B cell (primary cell): ENCODE measurements at places on chromosomes 5 and 9.

DNA sequence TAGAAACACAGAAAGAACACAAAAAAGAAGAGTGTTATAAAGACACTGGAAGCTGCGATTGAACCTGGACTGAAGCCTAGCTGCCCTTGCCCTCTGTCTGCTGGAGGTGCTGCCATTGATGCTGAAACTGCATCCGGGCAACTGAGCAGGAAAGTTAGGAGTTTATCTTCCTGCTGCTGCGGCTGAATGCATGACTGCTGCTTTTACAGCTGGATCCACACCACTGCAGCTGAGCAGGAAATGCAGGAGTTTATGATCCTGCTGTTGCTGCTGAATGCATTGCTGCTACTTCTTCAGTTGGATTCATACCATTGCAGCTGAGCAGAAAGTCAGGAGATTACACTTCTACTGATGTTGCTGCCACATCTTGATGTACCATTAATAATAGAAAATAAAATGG lies 21.8 kb upstream of the JAKMIP2 start:
- DNase-seq = no peak

DNA sequence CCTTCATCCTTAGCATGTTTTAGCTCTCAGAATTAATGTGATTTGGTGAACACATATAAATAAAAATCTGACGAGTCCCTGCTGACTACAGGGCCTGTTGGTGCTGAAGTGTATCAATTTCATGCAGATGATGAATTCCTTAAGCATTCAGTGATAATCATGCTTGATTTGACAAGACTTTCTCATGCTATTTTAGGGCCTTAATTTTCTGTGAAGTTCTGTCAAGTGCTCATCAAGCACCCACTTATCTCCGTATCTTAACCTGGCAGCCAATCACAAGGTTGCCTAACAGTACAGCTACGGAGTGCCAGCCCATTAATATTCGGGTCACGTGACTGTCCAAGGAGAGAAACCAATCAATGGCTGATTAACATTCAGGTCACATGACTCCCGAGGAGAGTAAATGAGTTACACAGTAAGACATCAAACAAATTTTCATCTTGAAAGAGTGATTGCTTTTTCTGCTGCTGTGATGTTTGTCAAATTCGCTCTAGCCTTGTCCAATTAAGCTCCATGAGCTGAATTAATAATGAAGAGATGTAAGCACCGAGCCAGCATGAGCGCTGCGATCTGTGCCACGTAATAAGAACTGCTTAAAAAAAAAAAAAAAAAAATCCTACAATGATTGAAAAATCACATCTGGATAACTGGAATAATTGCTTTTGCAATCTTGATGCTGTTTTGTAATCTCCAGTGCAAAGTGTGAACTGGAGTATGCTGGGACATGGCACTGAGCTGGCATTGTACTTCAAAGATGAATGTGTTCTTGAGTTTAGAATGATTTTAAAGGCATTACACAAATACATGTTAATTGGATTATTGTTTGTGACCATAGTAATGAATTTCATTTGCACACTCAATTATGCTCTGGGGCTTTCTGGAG lies 104.3 kb upstream of the SPATA31D4 start:
- DNase-seq = no peak

DNA sequence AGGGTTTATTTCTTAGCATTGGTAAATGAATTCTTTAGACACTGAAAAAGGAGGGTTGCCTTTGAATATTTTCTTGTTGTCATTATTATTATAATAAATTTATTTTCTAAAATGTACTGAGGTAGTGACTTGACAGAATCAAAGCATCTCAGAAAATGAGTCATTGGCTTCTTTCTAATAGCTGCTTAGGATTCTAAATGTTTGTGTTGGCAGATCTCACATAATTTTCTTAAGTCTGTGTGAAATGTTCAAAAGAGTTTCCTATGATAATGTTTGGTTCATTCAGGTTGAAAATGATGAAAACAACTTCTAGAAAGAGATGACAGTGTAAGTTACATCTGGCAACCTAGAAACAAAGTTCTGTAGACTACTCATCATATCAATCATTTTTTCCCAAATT lies 69.7 kb downstream of the SH3GL2 start:
- no peak for DNase-seq

DNA sequence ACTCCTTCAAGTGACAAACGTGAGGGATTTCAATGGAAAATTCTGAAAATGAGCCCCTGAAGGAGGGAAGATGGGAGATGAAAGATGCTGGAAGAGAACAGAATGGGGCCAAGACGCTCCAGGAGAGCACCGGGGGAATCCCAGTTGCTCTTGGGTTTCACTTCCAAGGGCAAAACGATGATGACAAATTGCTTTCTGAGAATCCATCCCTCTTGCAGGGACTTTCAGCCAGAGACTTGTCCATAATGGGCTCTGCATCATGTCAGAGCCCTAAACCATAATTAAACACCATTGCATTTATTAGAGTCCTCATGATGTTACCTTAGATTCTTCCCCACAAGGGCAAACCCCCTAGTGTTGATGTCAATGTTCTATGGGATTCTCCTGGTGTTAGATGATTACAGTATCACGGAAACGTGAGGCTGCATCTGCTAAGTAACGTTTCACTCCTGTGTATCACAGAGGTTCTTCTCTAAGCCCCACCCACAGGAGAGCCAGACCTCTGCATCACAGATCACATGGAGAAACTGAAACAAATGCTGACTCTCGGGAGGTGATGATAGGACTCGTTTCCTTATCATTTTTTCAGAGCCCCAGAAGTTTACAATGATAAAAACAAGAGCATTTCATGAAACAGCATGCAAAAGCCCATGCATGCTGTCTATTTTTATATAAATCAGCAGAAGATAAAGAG lies 114.4 kb downstream of the TENT4A start:
- DNase-seq = peak; percentile 30

DNA sequence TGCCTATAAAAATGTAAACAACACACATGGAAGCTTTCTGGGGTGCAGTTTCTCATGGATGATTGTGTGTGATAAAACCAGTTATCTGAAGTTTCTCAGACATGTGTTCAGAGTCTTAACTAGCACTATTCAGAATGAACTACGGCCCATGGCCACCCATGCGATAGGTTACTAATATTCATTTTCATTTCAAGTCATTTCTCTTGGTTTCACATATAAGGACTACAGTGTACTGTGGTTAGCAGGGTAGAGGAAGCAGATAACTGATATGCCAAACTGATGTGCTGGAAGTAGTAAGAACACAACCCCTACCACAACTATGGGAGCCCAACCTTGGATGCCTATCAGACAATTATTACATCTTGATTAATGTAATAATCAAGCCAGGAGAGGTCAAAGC lies 372.1 kb downstream of the DTWD2 start:
- DNase-seq = no peak
